ENCODE measurements at places on chromosomes 2 and 18. TPM values are rescaled to one million over a fixed set of nuclear protein-coding genes. Genes with fewer than 3 reads are reported as not detected.

DNA sequence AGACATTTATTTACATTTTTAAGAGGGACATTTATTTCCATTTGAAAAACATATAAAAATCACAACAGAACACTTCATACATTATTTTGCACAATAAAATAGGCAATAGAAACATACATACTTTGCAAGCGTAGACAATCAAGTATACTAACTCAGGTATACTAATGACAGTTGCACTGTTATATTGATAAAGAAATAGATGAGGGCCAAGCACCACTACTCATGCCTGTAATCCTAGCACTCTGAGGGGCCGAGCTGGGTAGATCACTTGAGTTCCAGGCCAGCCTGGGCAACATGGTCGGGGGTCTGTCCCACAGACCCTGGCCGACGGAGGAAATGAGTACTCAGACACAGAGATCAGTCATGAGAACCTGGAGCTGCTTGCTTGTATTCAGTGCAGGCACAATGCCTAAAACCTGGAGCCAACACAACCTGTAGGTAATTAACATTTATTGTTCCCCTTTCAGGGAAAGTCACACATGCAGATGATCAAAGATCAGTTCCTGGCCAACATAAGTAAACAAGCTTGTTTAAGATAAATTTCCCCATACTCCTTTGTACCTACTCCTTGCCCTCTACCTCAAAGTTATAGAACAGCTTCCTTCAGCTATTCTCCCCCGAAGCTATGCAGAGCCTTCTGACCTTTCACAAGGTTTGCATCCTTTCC is 1960.2 kb downstream of the SUCLG1 start:
- DNase-seq: no peak
- no peaks in the 10 kb centered on the region for H3K4me1 ChIP-seq
- no peaks in the 10 kb centered on the region for H3K36me3 ChIP-seq
- H3K4me3 ChIP-seq: no peak overlapping the region
- no peak overlapping the region for H3K27ac ChIP-seq

- no peak overlapping the region for H3K4me3 ChIP-seq
- DNase-seq: no peak
- H3K36me3 ChIP-seq: no peaks in the 10 kb centered on the region
- H3K27me3 ChIP-seq: peaks cover 2% of the 10 kb centered on the region
- no peaks in the 10 kb centered on the region for H3K4me1 ChIP-seq
- no peak overlapping the region for H3K27ac ChIP-seq
Observed at GRCh38 chr2:109320195-109320922, 191.4 kb downstream of the SH3RF3 start.

DNA sequence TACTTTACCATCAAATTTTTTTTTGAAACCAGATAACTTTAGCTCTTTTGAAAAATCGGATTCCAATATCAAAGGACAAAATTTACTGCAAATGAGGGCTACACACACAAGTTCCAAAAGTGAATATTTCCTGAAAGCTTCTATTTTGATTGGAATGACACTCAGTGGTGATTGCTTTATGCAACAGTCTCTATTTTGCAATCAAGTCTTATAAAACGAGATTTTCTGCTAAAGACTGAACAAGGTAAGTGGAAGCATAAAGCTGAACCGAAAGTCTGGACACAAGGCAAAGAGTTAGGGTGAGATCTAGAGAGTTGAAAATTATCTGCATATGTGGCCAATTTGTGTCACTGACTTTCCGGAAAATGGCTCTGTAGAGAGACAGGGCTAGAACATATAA is 145.0 kb upstream of the OSR1 start:
- no peaks in the 10 kb centered on the region for H3K4me1 ChIP-seq
- H3K27ac ChIP-seq: no peak overlapping the region
- DNase-seq: no peak
- H3K36me3 ChIP-seq: no peaks in the 10 kb centered on the region
- no peaks in the 10 kb centered on the region for H3K27me3 ChIP-seq
- no peak overlapping the region for H3K4me3 ChIP-seq

DNA sequence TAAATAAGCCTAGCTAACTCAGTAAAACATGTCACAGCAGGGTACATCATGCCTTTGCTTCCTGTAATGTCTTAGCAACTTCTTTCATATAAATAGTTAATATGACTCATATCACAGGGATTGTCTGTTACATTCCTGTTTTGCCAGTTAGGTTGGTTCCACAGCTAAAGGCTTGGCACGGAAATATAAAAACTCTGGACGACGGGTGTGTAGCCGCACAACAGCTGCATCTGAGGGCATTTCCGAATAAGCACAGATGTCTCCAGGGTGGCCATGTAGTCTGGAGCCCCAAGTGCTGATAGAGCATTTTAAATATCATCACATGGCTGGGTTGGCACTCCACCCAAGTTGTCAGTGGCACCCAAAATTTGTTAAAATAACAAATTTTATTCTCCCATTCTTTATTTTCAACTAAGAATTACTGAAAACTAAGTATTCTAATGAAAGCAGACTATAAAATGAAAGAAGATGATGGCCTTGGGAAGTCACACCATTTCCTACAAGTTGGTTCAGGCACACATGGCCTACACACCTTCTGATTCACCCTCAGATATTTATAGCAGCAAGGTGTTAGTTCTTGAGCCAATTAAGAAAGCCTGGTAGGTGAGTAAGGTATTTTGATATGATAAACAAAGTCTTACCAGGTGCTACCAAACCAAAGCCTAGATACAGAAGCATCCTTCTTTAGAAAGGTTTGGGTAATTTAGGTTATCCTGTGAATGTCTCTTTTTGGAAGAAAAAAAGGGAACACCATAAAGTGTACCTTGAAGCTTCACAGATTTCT is 61.8 kb upstream of the STK17B start:
- peaks cover 78% of the 10 kb centered on the region for H3K4me1 ChIP-seq

- H3K36me3 ChIP-seq: no peaks in the 10 kb centered on the region
- H3K4me1 ChIP-seq: no peaks in the 10 kb centered on the region
- peak; percentile 69 for DNase-seq
- H3K27ac ChIP-seq: no peak overlapping the region
- H3K27me3 ChIP-seq: no peaks in the 10 kb centered on the region
Observed at GRCh38 chr18:46281185-46282176, 177.3 kb downstream of the HAUS1 start.

The C2orf66 gene
- total RNA-seq: not detected

The SULT1C4 gene
- 0.62 TPM for total RNA-seq

The GLI2 gene
- not detected for total RNA-seq

The RAB12 gene
- total RNA-seq: 19.4 TPM
